ENCODE measurements at places on chromosomes 1 and 21.

DNA sequence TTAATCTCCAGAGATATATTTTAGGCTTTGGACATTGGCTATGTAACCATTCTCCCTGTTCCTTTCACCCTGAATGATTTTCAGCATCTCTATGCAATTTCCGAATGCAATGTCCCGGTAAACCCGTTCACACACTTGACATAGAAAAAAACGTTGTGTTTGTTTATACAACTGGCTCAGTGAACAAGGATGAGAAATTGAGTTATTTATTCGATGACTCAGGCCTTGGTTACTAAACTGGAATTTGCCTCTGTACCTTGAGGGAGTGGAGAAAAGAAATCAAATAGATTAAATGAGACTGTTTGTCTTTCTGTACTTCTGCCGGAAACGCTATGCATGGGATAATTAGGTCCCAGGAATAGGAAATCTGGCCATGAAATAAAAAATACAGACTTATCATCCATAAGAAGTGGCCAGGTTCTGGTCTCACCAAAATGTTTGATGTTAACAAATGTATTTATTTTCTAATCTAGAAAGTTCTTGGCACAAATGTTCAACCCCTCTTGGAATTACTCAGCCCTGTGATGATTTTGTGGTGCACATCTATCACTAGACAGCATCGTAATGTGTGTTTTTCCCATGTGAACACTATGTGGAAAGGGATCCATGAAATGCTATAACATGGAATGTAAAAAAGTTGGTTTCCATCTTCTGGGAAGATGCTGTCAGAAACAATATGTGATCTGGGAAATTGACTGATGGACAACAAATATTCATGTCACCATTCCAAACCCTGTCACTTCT lies 253.9 kb downstream of the DUSP10 start:
- DNase-seq, result no peak

DNA sequence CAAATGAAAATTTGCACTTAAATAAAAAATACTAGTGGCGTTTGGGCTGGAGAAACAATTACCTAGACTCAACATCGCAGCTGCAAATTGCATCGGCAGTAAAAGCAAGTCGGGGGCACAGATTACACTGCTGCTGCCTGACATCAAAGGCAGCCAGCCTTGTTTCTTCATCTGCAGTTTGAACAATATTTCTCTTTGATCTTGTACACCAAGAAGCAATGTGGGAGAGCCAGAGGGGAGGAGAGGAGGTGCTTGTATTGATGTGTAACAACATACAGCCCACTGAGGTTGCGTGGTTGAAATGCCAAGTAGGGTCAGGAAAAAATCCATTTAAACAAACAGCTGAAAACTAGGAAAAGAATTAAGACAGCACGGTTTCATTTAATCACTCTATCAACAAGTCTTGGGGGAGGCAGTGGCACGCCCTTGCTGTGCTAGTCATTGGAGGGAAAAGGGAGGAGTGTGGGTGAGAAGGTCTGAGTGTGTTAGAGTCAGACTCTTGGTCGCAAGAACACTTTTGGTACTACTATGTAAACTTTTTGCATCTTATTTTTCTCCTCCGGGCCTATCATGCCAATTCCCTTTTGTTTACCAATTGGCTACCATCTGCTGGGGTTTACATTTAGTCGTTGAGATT lies 456.5 kb downstream of the OMA1 start:
- no peak for DNase-seq

GRCh38 chr1:20962576-20963258 lies 175.6 kb upstream of the HP1BP3 start:
- DNase-seq, result no peak

- peak; percentile 9 for DNase-seq
Measured at GRCh38 chr1:151340870-151341754, 5.9 kb downstream of the RFX5 start.

DNA sequence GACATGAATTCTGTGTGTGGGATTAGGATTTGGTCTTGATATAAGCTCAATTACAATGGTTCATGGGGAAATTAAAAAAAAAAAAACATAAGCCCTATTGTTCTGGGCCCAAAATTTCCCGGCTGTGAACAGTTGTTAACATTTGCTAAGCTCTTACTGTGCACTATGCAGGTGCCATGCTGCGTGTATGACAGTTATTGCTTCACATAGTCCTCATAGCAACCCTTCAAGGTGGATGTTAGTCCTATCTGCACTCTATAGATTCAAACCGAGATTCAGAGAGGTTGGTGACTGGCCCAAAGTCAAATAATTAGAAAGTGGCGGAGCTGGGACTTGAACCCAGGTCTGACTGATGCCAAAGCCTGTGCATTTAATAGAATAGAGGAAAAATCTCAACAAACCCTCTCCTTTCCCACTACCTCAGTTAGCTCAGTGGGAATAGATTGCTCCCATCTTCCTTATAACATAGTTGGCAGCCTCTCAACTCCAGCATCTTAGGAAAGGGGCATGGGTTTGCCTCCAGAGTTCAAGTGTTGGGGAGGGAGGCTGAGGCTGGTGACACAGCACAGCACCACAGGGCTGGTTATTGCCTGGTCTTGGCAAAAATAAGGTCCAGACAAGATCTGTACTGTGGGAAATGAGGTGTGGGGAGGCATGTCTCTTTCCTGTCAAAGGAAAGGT lies 55.0 kb upstream of the GCLM start:
- no peak for DNase-seq

DNA sequence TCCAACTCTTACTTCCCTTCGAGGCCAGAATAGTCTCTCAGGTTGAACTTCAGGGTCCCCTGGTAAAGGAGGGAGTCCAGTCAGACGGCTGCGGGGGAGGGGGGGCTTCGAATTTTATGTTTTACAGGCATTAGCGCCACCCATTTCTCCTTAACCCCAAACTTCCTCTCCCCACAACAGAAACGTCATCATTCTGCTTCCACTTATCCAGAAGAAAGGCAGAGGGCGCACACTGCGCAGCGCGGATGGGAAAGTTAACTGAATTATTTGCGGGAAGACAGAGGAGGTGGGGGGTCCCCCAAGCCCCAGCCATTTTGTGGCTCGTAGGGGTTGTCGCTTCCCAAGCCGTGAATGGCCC lies 529 bp upstream of the PRMT2 start:
- no peak for DNase-seq

DNA sequence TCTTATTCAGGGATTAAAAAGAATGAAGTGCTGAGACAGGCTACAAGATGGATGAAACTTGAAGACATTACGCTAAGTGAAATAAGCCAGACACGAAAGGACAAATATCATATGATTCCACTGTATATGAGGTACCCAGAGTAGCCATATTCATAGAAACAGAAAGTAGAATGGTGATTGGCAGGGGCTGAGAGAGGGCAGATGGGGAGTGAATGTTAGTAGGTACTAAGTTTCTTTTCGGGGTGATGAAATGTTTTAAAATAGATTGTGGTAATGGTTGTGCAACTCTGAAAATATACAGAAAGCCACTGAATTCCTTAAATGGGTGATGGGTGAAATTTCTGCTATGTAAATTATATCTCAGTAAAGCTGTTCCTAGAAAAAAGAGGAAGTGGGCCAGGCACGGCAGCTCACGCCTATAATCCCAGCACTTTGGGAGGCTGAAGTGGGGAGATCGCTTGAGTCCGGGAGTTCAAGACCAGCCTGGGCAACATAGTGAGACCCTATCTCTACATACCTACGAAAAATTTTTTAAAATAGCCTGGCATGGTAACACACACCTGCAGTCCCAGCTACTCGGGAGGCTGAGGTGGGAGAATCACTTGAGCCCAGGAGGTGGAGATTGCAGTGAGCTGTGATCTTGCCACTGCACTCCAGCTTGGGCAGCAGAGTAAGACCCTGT lies 15.9 kb downstream of the SLC27A3 start:
- DNase-seq, result no peak

- peak; percentile 42 for DNase-seq
Measured at GRCh38 chr21:42818328-42818749, 61.0 kb downstream of the WDR4 start.

DNA sequence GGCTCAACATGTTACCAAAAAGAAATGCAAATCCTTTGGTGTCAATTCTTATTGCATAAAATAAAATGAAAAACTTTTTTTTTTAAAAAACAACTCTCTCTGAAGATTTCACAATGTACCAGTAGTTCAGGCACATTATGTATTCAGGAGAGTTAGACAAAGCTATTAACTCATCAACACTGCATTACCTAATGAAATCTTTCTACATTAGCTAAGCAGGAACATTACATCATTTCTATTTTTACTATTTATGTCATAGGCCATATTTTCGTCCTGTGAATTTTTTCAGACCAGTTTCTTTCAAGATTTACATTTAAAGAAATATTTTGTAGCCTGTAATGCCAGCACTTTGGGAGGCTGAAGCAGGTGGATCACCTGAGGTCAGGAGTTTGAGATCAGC lies 366.2 kb downstream of the USH2A start:
- DNase-seq, result no peak

- no peak for DNase-seq
Measured at GRCh38 chr1:151535326-151536271, 4.5 kb upstream of the TUFT1 start.

GRCh38 chr1:1299686-1300351 lies 7.9 kb downstream of the ACAP3 start:
- DNase-seq, result no peak

DNA sequence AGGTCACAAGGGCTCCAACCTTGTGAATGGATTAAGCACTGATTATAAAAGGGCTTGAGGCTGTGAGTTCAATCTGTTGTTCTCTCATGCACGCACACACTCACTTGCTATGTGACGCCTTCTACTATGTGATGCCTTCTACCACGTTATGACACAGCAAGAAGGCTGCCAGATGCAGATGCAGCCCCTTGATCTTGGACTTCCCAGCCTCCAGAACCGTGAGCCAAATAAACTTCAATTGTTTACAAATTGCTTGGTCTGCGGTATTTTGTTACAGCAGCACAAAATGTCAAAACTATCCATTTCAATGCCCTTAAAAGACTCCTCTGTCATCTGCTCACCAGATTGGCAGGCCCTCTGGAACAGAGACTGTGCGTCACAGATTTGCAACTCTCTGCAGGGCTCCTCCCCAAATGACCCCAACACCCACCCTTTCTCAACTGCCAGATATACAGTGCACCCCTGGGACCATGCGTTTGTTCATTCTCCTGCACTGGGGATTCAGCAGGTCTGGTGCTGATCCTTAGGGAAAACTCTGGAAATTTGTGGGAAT lies 47.8 kb upstream of the KANK4 start:
- DNase-seq, result no peak

- peak; percentile 1 for DNase-seq
Measured at GRCh38 chr1:227192163-227192562, 126.1 kb downstream of the CDC42BPA start.

- DNase-seq, result no peak
Measured at GRCh38 chr1:50735443-50735842, 224.6 kb downstream of the FAF1 start.

DNA sequence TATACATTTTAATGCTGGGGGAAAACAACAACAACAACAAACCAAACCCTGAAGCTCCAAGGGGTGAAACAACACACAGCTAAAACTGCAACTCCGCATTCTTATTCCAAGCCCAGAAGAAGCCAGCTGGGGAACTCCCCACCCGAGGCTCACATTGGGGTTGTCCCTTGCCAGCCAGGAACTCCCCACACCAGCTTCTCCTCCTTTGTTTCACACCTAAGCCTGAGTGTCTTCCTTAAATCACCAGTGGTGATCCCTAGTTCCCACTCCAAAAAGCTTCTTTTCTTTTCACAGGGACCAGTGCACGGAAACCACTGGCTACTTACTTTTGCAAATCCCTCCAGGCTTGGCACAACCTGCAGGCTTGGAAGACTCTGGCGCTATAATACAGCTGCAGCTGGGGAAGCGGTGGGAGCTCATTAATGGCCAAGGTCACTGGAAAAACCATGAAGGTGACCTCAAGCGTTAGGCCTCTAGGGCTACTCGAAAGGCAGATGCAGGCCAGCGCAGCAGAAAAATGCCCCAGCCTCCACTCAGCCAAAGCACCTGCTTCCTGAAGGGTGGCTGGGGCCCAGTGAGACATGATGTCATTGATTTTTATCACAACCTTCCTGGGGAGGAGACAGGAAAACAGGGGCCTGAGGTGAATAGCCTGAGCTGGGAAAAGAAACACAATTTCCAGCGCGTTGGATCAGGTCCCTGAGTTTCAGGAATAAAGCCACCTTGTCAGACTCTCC lies 40.1 kb downstream of the TLR5 start:
- no peak for DNase-seq

GRCh38 chr1:185627171-185627570 lies 107.0 kb upstream of the HMCN1 start:
- DNase-seq, result no peak

- DNase-seq, result no peak
Measured at GRCh38 chr1:218478336-218478735, 133.2 kb downstream of the TGFB2 start.

- no peak for DNase-seq
Measured at GRCh38 chr1:155729031-155729898, 40.4 kb downstream of the DAP3 start.

DNA sequence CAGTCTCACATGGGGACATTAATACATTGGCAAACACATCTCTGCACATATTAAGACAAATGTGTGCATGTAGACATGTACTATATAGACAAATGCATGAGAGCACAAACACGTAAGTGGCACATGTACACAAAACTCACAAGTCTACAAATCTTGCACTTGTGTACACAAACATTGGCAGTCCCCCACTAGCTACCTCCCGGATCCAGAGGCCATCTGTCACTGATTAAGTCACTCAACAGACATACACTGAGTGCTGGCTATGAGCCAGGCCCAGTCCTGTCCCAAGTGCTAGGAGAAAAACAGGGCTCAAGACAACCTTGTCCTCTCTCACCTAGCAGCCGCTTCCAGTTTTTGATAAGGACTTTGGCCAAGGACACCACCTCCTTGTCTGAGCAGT lies 7.0 kb downstream of the TCEA3 start:
- DNase-seq, result no peak

GRCh38 chr1:49104575-49104974 lies 327.9 kb upstream of the BEND5 start:
- no peak for DNase-seq

- no peak for DNase-seq
Measured at GRCh38 chr1:92749024-92749634, 35.8 kb downstream of the EVI5 start.

GRCh38 chr1:111671852-111672251 lies 52.3 kb downstream of the RAP1A start:
- no peak for DNase-seq

GRCh38 chr1:111987502-111987901 lies 2.0 kb downstream of the KCND3 start:
- no peak for DNase-seq

GRCh38 chr21:15976807-15977206 lies 247.0 kb downstream of the USP25 start:
- no peak for DNase-seq

GRCh38 chr1:119673171-119673940 lies 25.3 kb upstream of the ZNF697 start:
- DNase-seq, result no peak

GRCh38 chr1:194252199-194252598 lies 1065.8 kb upstream of the B3GALT2 start:
- DNase-seq, result no peak

Data from stimulated activated CD4-positive, alpha-beta T cell treated with anti-CD3 and anti-CD28 coated beads, Interleukin-1b, Interleukin-23, amount 100 ng/mL, for 1 hour (primary cell).